ENCODE measurements at places on chromosomes 2 and 18.

DNA sequence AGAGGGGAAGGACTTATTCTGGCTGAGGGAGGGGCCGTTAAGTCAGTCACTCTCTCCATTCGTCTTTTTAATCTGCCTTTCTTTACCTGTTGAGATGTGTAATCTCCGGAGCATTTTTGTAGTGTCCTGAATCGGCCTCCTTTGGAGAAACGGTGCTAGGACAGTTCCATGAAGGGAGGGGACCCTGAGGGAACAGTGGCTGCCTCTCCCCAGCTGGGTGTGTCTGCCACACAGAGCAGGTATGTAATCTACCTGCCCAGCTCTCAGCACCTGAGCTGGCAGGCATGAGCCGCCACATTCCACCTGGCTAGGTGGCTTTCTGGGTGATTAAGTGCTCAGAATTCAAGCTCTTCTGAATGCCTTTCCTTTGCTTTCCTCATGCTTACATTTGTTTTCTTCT, 131.2 kb downstream of the WDSUB1 start:
- DNase-seq, result no peak

- no peak for DNase-seq
Measured at GRCh38 chr2:1556286-1556685, 143.0 kb downstream of the TPO start.

- DNase-seq, result no peak
Measured at GRCh38 chr2:46983065-46983801, 67.6 kb upstream of the MCFD2 start.

GRCh38 chr2:17749753-17750438, 3.7 kb downstream of the SMC6 start:
- no peak for DNase-seq

DNA sequence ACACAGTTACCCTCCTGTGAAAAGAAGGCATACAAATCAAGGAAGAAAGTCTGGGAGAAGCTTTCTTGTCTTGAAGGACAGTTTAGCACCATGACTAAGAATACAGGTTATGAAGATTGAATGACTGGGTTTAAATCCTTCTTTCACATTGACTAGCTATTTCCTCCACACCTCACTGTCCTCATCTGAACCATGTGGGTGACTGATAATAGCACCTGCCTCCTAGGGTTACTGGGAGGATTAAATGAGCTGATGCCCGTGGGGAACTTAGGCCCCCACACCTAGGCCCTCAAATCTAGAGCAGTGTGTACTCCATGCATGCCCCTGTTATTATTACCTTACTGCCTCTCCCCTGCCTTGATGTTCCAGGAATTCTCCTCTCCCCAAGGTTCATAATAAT, 202.9 kb downstream of the FBXO15 start:
- no peak for DNase-seq

- DNase-seq, result no peak
Measured at GRCh38 chr18:8944871-8945245, 157.6 kb upstream of the NDUFV2 start.

- DNase-seq, result peak; percentile 32
Measured at GRCh38 chr18:8959551-8960135, 142.9 kb upstream of the NDUFV2 start.

DNA sequence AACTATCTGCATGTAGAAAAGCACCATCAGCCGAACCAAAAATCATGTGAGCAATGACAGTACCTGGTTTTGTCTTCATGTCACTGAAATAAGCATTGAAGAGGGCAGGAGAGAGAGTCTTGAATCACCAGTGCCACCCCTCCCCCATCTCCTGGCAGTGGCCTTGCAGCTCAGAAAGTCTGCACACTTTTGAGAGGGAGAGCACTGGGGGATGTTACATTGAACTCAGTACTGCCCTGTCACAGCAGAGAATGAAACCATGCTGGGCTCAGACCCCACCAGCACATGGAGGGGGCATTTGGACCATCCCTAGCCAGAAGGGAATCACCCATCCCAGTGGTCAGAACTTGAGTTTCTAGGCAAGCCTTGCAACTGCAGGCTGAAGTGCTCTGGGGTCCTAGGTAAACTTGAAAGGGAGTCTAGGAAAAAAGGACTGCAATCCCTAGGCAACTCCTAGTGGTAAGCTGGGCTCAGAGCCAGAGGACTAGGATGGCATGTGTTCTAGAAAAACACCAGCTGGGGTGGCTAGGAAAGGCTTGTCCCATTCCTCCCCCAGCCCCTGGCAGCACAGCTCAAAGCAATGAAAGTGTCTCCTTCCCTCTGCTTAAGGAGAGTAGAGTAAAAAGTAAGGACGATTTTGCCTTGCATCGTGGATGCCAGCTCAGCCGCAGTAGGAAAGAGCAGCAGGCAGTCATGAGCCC, 259.9 kb upstream of the MYT1L start:
- no peak for DNase-seq

DNA sequence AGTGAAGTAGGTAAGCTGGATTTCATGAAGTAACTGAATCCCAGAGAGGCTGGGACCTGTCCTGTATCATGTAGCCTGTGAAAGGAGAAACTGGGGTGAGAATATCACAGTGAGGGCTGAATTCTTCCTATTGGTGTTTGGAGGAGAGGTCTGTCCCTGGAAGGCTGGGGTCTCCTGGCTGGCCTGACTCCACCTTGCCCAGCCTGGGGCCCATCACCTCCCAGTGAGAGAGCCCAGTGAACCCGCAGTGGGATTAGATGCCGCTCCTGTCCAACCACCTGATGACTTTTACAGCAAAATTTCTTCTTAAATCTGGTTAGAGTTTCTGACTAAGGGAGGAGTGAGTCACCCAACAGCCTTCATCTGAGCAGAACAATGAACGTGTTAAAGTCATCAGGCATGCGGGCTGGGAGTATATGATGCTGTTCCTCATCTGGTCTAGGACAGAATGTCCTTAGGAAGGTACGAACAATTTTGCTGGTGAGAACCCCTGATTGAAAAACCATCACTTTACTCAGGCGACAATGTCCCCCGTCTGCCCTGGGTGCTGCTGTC, 152.9 kb downstream of the LPIN1 start:
- DNase-seq, result no peak

DNA sequence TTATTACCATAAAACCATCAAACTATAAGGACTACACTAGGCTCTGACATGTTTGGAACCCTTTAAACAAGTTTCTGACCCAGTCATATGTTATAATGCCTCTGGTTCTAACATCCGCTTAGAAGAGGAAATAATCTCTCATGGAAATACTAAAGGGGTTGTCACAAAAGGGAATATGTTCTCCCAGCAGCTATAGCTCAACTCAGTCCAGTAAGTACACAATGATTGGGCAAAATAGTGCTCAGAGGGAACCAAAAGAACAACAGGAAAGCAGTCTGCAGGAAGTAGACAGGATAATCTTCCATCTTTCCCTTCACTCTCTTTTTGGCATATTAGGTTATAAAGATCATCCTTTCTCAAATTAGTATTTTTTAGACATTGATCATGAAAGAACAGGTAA, 4.3 kb downstream of the SRBD1 start:
- no peak for DNase-seq

DNA sequence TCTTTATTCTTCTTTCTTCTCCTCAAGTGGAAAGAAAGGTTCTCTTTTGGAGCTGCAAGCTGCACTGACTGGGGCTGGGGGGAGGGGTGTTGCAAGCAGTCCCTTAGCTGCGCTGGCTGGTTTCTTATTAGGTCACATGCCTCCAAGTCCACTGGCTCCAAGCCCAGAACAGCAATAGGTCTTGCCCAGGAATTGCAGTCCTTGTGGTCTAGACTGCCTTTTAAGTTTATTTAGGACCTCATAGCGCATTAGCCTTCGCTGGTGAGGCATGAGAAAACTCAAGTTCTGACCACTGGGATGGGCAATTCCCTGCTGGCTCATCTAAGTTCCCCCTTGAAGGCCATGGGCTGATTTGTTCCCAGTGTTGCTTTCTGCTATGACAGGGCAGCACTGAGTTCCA, 138.6 kb upstream of the SCN7A start:
- DNase-seq, result no peak

GRCh38 chr18:64259871-64260270, 111.0 kb upstream of the LINC00305 start:
- DNase-seq, result no peak

- no peak for DNase-seq
Measured at GRCh38 chr2:33383855-33384598, 92.4 kb upstream of the RASGRP3 start.

GRCh38 chr2:232634206-232635150, 1.1 kb downstream of the EFHD1 start:
- no peak for DNase-seq
